ENCODE measurements at places on chromosomes 11 and 22.

DNA sequence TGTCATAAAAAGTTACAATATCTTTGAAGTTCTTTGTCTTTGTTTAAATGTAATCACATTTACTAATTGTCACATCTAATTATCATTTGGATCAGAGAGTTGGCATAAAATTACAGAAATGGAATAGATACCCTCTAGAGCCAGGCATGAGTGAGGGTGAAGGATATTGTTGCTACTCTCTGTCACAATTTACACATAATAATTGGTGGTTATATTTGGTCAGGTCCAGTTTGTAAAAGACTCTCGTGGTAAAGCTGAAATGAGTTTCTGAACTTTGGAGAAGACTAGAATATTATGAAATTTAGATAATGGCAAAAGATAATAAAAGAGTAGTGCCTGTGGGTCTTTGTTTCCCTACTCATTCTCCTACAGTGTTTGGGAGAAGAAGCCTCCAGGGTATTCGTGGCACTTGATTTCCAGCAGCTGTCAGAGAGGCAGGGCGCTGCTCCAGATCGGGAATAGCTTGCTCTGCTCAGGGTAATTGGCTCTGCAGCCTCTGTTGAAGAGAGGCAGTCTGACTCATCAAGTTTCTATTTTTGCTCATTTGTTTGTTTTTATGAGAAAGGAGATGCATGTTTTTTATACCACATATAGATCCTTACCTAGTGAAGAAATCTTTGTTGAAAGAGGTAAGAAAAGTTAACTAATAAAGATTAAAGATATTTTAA is 349.9 kb downstream of the CNTN5 start:
- DNase-seq, result no peak

DNA sequence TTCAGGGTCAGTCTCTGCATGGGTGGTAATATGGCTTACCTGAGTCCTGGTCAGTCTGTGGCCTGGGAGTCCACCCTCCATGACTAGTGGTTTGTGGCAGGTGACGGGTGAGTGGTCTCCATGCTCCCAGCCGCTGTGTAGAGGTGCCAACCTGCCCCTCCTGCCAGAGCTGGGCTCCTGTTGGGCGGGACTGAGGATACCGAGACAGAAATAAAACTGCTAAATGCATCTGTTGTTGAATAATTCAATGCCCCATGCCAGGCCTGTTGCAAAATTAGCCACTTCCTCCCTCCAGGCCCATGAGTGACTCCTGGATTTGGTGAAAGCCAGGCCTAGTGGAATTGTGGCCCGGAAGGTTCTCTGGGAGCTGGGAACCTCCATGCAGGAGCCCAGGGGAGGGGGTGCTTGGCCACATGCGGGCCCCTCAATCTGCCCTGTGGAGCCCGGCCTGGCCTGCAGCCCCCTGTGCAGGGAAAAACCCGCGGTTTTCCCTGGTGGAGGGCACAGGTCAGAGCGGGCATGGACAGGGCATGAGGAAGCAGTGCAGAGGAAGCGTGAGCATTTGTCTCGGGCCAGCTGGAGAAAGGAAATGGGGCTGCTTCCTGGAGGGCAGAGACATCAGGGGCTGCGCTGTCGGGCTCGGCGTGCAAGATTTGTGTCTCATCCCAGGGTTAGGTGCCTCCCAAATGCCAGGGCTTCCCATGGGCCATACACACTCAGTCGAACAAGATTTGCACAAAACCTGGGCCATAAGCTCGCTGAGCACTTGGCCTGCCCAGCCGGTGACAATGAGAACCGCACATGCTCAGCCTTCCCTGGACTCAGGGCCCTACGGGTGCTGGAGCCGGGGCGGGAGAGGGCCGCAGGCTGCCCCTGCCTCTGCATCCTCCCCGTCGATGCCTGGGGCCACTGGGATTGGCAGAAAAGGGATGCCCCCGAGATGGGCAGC is 66.9 kb downstream of the KCNQ1 start:
- DNase-seq, result no peak

- DNase-seq, result no peak
Measured at GRCh38 chr11:9089636-9090035, 1.8 kb downstream of the SCUBE2 start.

DNA sequence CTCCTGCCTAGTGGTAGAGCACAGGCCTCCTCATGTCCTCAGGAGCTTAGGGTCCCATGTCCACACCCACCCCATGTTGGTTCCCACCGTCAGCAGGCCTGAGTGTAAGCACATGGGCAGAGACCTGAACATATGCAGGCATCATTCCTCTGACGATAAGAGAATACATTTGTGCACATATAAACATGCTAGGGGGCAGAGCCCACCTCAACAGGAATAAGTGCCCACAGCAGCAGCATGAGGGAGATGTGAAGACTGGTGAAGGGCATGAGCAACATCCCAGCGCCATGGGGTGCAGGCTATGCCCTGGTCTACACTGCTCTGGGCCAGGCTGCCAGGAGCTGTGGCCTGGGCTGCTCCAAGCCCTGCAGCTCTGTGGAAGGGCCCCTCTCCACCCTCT is 16.9 kb downstream of the ADORA2A start:
- no peak for DNase-seq

DNA sequence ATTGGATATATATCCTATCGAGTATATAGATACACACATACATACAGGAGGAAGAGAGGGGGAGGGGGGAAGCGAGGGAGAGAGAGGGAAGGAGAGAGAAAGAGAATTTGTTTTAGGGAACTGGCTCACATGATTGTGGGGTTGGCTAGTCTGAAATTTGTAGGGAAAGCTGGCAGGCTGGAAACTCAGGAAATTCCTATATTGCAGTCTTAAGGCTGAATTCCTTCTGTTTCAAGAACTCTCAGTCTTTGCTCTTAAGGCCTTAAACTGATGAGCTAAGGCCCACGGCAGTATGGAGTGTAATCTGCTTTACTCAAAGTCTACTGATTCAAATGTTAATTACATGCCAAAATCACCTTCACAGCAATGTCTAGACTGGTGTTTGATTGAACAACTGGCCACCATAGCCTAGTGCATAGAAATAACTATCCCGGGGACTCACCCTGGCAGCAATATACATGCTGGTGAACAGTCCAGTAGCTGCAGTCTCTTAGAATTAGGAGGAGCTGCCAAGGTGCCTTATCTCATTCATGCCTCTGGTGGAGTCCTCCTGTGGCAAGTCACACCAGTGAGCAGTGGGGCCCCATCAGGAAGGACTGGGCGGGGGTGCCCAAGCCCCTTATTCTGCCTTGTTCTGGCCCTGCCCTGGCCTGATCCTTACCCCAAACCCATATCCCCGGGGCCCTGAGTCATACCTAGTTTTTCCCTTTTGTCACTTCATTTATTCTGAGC is 59.7 kb upstream of the AMPD3 start:
- no peak for DNase-seq

DNA sequence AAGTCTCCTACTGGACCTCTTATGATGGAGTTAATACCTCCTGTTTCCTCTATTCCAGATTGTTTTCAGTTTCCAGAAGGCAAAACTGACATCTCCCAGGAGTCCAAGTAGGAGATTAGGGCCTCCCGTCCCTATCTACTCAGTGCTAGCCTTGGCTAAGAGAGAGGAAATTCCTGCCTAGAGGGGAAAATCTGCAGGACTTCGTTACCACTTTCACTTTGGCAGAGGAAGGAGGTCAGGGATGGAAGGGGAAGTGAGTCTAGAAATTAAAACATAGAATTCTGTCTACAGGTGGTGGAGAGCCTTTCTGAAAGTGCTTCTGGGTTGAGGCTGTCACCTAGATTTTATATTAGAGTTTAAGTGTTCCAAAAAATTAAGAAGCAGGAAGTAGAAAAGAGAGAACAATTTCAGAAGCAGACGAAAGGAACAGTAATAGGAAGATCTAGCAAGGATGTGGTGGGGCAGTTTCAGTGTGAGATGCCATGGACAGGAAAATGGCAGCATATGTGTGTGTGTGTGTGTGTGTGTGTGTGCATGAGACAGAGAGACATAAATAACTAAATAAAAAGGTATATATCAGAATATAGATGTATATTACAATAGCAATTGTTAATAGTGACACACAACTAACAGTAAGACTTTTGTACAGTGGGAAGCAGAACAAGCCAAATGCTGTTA is 2.4 kb upstream of the TRIM68 start:
- no peak for DNase-seq

GRCh38 chr11:57530215-57530595 is 349 bp downstream of the TIMM10 start:
- DNase-seq, result no peak

DNA sequence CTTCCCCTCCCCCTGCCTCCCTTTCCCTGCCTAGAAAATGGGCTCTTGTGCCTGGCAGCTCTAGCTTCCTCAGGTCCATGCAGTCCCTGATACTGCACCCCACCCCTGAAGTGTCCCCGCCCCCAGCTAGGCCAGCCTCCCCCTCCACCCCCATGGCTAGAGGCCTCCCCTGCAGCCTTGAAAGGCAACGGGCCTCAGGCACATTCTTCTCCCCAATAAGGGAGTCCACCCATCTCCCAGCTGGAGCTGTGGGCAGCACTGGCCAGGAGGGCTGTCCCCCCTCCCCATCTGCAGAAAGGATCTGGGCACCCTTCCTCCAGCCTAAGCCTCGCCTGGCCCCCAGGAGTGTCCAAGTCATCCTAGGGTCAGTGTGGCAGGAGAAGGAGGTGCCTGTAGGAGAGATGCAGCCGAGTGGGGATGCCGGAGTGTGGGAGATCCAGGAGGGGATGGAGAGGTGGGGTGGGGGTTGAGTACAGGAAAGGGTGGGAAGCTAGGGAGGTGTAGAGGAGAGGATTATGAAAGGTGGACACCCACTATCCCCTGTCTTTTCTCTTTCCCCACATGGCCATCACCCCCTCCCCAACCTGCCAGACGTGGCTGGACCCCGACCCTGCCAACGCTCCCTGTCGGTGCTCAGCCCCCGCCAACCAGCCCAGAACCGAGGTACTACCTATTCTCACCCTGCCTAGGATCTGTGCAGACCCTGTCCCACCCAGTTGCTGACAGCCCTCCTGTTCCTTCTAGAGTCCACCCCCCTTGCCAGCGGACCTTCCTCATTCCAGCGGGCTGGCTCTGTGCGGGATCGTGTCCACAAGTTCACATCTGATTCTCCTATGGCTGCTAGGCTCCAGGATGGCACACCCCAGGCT is 9.3 kb downstream of the SMTN start:
- no peak for DNase-seq

DNA sequence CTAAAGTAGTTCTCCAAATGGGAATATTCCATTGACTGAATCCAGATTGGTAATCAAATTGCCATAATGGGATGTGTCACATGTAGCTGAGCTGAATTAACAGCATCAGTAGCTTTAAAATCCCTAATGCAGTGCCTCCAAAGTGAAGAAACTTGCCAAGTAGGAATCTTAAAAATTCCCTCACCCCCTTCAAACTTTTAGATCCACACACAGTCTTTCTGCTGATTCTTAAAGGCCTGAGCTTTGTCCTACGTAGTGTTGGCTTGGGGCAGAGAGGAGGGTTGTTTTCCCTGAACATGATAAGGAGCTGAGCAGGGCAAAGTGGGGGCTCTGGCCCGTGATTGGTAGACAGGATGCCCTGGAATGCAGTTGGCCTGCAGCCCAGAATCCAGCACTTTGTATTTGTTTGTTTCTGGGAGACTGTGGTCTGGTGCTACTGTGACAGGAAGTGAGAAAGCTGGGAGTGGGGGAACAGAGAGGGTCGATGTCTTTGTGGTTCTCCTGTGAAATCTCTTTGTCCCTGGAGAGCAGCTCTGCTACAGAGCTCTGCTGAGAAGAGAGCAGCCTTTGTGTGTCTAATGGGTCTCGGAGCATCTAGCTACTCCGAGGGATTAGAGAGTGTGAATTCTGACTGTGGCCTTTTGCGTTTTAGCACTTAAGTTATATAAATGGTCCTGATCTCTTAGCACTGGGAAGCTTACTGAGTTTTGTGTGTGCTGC is 16.9 kb downstream of the CTNND1 start:
- no peak for DNase-seq

- DNase-seq, result no peak
Measured at GRCh38 chr11:116851626-116852025, 14.2 kb upstream of the APOA1 start.

GRCh38 chr11:75241036-75241905 is 697 bp downstream of the TPBGL start:
- peak; percentile 87 for DNase-seq

- DNase-seq, result no peak
Measured at GRCh38 chr22:19110064-19110458, 12.2 kb downstream of the DGCR2 start.

- no peak for DNase-seq
Measured at GRCh38 chr11:68041617-68042218, 2.9 kb downstream of the TCIRG1 start.

DNA sequence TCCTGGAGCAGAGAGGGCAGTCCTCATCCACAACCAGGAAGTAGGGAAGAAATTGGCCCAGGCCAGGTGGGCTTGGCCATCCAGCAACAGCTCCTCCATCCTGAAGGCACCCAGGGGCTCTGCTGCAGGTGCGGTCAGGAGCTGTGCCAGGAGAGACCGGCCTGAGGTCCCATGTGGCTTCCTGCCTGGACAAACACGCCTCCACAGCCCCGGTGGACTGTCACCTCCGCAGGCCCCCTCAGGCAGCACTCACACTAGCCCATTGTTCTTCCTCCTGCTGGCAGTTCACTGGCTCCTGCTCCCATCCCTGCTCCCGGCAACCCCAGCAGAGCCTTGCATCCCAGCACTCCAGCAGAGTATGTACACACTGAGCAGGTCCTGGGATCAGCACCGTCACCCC is 16.0 kb upstream of the POU2AF1 start:
- DNase-seq, result no peak

- no peak for DNase-seq
Measured at GRCh38 chr22:37940698-37941376, 12.6 kb downstream of the C22orf23 start.

DNA sequence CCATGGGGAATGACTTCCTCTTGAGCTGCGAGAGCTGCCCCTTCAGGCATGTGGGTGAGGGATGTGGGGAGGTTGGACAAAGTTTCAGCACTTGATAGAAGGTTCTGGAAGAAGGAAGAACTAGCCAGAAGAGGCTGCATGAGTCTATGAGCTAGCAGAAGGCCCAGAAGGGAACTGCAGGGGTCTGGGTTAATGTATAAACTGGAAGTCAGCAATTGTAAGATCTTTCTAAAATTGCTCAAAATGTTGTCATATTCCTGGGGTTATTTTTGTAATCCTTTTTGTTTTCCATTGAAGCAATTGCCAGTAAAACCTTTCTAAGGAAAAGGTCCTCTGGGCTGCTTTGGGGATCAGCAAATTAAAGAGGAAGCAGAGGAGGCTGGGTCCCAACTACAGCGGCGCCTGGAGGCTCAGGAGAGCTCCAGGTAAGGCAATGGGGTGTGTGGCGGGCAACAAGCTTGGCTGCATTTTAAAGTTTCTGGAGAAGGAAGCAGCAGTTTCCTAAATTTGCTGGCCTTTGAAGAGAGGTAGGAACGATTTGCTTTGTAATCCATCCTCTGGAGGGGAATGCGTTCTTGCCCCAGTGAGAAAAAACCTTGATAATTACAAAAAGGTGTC is 29.2 kb downstream of the ADAMTS15 start:
- DNase-seq, result no peak

DNA sequence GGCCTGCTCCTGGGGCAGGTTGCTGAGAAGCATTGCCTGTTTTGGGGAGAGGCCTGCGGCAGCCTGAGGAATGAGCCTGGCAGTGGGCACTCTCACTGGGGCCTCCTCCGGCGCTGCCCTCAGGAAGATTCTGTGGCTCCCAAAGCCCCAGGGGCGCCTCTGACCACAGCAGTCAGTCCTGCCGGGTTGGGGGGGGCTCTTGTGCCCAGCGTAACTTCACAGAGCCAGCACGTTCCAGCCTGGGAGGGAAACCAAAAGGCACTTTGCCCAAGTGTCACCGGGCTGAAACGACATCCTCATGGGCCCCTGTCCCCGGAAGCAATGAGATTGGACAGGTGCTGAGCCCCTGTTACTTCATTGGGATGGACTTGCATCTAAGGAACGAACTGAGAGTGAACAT is 4.3 kb upstream of the LRP5 start:
- no peak for DNase-seq

All from stimulated activated CD8-positive, alpha-beta memory T cell treated with anti-CD3 and anti-CD28 coated beads, Interleukin-15, amount 100 ng/mL, for 24 hours (primary cell).